ENCODE measurements at places on chromosomes 5 and 9.

DNA sequence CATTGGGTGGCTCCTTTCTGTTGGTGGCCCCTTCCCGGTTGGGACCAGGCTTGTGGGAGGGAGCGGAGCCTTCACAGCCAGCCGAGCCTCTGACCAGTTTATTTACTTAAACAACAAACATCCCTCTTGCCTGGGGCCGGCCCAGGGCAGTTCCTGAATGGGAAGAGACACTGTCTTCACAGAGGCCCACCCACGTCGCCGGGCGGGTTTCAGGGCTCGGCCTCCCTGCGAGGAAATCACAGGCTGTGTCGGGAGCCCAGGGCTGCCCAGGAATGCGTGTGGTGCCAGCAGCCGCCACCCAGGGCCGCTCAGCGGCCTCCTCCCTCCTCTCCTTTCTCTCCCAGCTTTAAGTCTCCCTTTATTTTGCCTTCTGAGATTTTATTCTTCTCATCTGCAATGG is 132.5 kb downstream of the HSD17B3 start:
- DNase-seq, result no peak

- no peak for DNase-seq
These were observed 29.7 kb upstream of the PPP2CA start for GRCh38 chr5:134255418-134256150.

DNA sequence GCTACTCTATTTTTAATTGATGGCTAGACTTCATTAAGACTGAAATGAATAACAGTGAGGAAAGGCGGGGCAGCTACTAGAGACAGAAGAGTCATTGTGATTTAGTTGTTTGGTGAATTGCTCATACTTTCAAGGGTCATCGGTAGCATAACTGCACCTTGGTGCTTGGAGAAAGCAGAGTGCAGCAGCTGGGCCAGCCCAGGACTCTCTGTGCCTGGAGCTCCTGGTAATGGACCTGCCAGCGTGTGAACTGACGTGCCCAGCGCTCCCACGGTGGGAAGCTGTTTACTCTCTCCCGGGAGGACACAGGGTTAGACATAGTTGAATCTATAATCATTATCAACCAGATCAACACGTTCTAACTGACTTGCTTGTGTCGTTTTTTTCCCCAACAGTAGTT is 42.9 kb downstream of the LURAP1L start:
- no peak for DNase-seq

GRCh38 chr5:6736106-6736505 is 22.9 kb downstream of the TENT4A start:
- no peak for DNase-seq

DNA sequence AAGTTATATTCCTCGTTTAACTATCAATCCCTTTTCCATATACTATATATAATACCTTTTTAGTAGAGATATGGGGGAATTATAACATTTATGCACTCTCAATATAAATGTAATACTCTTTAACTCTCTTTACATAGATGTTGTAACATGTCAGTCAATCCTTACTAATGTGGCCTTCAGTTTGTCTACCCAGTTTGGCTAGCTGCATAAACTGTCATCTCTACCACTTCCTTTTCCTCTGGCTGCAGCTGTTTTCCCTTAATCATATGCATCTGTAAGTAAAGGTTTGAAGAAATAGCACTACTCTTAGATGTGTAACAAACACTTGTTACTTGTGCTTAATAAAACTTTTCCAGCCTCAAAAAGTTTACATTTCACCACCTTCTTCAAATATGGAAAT is 13.4 kb downstream of the ABHD17B start:
- no peak for DNase-seq

- DNase-seq, result no peak
These were observed 1.1 kb upstream of the STK10 start for GRCh38 chr5:172188893-172189692.

DNA sequence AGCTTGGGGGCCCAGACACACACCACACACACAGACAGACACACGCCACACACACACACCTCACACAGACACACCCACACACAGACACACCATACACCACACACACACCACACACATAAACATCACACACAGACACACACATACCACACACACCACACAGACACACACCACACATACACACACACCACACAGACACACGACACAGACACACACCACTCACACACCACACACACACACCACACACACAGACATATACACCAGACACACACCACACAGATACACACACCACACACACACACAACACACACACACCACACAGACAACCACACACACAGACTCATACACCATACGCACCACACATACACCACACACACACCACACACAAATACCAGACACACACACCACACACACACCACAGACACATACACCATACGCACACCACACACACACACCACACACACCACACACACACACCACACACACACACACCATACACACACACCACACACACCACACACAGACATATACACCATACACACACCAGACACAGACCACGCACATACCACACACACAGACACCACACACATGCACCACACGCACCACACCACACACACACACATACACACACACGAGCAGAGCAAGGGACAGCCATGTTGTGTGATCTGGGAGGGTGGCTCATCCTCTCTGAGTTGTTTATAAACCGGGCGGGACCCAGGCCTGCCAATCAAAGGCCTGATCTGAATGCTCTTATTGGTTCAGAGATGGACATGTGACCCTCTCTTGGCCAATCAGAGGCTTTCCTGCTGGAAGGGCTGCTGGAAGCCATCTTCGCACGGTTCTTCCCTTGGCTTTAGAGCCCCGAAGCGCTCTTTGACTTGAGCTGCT is 148.3 kb downstream of the GAPVD1 start:
- peak; percentile 74 for DNase-seq

GRCh38 chr9:121643473-121643872 is 8.0 kb upstream of the DAB2IP start:
- DNase-seq, result no peak

DNA sequence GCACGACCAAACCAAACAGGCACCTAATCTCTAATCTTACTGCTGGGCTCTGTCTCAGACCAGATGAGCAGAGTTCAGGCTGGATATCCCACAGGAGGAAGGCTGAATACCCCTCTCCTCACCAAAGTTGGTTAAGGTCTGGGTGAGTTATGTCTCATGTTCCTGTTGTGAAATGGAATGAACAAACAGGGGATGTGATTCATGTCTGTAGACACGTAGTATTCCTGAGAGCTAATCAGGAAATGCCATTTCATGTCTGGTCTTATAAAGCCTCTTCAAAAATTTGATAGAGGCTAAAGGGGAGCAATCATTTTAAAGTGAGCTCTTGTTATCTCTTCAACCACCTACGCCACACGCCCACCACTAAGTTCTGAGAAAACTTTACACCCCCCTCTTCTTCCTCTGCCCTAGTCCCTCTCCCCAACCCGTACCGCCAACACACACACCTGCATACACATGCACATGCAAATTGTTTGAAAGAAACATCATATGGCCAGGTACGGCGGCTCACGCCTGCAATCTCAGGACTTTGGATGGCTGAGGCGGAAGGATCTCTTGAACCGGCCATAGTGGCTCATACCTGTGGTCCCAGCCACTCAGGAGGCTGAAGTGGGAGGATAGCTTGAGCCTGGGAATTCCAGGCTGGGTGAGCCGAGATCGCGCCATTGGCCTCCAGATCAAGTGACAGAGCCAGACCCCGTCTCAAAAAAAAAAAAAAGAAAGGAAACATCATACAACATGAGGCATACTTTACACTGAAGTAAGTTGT is 69.8 kb upstream of the RAI14 start:
- no peak for DNase-seq

GRCh38 chr5:172910828-172911627 is 48.2 kb upstream of the RPL26L1 start:
- DNase-seq, result peak; percentile 35

Data from activated CD4-positive, alpha-beta T cell treated with anti-CD3 and anti-CD28 coated beads for 48 hours (primary cell).